Stimulated activated CD4-positive, alpha-beta T cell treated with anti-CD3 and anti-CD28 coated beads, Interleukin-15, amount 100 ng/mL, for 1 hour (primary cell): ENCODE measurements at places on chromosomes 7 and 10.

DNA sequence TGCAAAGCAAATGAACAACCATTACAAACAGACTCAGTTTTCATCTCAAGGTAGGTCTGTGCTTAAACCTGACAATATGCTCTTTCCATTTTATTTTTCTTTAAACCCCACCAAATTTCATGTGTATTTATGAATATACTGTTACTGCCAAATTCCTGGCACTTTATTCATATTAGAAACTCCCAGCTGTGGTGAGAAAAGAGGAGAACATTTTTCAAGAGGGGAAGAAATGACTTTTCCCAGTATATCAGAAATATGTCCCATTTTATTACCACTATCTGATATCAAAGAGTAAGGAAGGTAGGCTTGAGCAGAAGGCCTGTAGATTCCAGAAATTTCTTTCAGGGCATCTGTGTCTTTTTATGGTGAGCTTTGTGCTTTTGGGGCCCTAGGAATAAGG lies 189.6 kb downstream of the ADAM12 start:
- no peak for DNase-seq

DNA sequence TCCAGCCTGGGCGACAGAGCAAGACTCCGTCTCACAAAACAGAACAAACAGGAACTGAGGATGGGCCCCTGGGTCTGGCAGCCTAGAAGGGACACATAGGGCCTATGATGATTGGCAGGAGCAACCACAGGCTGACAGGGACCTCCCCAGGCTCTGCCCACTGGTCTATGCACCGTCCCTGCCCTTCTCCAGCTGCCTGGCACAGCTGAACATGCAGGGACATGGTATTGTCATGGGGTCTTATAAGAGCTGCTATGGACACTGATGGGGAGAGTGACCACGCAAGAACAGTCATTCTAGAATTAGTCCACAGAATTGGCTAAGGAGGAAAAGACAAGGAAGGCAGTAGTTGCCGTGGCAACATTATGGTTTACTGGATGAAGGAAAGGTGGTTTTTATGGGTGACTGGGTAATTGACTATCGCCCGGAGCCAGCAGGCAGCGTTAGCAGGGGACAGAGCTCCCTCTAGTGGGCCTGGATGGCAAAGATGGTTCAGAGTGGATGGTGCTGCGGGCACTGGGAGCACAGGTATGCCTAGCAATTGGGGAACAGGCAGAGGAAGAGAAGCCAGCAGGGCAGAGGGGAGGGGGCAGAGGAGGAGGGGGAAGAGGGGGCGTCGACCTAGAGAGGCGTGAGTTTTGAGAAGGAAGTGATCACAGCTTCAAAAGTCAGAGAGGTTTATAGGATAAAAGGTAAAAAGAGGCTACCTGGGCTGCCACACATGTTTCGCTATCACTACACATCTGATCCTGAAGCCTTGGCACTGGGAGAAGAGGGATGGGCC lies 7.8 kb upstream of the TRIM56 start:
- peak; percentile 67 for DNase-seq

DNA sequence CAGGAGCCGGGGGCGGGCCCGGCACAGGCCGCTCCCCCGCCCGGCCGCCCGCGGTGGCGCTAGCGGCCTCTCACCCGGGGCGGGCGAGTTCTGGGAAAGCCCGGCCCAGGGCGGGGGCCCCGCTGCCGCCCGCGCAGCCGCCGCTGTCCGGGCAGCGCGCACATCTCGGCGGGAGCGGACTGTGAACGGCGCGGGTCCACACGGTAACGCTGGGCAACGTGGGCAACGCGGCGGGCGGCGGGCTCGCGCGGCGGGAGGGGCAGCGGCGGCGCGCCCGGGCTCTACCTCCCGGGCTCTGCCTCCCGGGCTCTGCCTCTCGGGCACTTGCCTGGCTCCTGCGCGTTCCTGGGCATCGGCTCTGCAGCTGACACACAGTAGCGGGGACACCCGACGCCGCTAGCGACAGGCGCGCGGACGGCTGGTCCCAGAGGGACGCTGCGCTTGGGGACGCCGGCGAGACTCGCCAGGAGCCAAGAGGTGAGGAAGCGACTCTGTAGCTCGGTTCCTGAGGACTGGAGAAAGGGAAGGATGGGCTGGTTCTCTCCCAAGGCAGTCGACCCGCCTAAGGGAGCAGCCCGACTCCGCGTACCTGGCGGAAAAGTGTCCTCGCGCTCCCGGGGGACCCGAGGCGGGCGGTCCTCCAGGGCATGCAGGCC lies at the start of gene PLCE1:
TSS of gene PLCE1 (plus strand) at position 150 of the 656 bp plus-strand sequence. CDS start 37,116 bp downstream, outside the sequence.
- DNase-seq: no peak

DNA sequence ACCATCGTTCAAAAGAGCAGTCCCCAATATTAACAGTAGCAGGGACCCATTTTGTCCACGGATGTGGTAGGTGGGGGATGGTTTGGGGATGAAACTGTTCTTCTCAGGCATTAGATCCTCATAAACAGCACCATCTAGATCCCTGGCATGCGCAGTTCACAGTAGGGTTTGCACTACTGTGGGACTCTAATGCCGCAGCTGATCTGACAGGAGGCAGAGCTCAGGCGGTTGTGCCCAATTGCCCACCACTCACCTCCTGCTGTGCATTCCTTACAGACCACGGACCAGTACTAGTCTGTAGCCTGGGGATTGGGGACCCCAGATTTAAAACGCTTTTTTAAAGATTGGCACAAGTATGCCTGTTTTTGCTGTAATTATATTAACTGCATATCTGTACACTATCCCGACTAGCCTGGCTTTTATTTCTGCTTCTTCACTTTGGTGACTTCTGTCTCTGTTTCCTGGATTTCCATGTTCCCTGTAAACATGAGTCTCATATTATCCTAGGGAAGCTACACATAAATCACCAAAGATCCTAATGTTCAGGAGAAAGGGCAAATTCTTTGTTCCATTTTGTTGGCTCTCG lies 163.3 kb upstream of the AKR1E2 start:
- DNase-seq: no peak

DNA sequence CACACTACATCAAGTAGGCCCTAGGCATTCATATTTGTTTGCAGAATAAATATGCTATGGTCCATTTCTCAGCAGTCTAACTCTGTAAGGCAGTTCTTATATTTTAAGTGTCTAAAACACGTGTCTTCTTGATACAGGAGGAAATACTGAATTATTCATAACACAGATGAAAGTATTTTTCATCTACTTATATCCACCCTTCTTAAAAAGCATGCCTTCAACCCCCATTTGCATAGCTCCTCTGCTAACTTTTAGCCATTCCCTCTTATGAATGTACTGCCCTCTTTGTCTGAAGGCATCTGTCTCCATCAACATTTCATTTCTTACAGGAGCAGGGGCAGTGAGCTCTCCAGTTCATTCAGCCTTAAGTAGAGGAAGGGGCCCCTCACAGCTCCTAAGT lies 57.7 kb downstream of the ZFAND4 start:
- no peak for DNase-seq

GRCh38 chr7:15561835-15562234 lies at the start of gene AGMO:
Gene AGMO, minus strand, starts transcription at chr7:15562015.
- no peak for DNase-seq
